ENCODE measurements at places on chromosomes 5 and 9.
A peak's percentile ranks its signal among the peaks of the same experiment; 100 is the strongest.

DNA sequence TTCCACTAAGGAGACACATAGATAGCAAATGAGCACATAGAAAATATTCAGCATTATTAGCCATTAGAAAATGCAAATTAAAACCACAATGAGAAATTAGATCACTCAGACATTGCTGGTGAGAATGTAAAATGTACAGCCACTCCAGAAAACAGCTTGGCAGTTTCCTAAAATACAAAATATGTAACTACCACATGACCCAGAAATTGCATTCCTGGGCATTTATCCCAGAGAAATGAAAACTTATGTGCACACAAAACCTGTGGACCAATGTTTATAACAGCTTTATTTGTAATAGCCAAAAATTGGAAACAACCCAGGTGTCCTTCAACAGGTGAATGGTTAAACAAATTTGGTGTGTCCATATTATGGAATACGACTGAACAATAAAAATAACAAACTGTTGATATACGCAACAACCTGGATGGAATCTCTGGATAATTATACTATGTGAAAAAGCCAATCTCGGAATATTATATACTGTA is 34.8 kb upstream of the SHC3 start:
- DNase-seq: no peak

DNA sequence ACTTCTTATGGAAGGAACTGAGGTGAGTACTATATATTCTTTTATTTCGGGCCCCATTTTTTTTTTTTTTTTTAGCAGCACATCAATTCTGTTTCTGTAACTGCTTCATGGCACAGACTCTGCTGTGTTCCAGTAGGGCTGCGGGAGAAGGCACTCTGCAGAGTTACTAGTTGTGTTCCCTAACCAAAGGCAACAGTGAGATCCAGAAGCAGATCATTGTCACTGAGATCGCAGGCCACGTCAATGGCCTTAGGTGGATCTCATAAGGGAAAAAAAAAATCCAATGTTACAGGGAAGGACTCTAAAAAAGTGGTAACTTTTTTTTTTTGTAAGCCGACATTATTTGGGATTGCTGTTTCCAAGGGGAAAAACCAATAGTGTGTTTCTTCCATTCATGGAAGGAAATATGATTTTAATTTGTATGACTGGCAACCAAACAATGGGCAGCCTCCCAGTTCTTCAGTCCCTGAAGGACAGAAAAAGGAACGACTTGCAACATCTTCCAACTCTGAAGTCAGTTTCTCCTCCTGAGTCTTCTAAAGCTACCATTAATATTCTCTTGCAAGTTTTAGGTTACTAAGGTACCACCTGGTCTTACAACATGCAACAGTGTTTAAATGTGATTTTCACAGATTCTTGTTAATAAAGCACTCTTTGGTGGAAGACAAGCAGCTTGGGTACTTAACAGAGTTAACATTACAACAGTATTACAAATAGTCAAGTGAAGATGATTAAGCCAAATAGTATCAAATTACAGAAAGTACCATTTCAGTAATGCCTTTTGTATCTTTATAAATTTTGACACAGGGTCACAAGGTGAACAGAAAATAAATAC is 52.8 kb downstream of the HABP4 start:
- DNase-seq: no peak

DNA sequence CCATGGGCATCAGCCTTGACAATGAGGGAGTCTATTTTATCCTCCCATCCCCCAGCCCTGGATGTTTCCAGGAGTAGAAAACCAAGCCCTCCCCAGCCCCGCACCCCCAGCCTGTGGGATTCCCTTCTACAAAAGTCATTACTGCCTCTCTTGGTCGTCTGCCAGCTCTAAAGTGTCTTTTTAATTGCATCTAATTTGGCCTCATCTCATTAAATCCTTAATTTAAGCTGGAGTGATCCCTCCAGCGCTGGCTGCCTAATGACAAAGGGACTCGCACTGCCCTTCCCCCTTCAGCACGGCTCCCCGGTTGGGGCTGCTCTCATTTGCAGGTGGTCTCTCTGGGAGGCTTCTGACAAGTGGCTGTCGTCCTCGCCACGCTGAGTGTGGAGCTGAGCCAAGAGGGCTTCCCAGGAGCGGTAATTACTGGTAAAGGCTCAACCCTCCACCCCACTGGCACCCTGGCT is 107.9 kb upstream of the ALDH1B1 start:
- DNase-seq: no peak

DNA sequence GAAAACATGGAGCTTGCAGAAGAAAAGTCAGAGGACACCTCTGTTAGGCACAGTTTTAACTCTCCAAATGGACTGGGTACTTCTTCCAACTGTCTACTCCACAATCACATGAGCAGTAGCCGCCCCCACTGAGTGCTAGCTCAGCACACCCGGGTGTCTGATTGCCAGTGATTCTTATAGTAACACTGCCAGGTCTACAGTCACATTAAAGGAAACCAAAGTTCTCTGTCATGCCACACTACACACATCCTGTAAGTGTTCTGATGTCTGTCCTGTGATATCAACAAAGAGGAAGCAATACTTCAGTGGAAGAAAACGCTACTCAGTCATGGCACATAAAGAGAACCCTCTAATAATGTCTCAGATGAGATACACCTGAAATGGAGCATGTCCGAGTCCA is at the start of gene HAVCR2:
Gene HAVCR2 (minus strand): TSS at position 69 of the 400 bp plus-strand sequence. CDS start 61 bp downstream, at position 8.
- no peak for DNase-seq

DNA sequence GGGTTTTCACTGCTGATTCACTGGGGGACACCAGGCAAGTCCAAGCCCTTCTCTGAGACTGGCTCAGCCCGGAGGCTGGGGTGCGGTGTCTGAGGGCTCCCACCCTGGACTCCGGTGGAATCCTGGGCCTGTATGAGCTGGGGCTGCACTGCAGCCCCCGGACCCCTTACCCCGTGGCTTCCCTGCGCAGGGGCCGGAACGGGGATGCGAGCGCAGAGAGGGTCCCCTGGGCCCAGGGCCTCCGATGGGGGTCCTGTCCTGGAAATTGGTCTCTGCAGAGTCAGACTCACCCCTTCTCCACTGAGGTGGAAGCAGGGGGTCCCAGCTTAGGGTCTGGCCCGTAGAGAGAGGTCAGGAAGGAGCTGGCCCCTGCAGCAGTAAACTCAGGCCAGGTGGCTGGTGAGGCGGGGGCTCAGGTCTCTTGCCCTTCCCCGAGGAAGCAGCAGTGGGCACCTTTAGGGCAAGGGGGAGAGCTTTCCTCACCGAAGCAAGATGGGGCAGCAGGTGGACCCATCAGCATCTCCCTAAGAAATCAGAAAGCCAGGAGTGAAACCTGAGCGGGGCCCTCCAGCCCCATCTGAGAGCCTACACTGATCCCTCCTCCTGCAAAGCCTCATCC is 1.6 kb upstream of the VAV2 start:
- no peak for DNase-seq

- no peak for DNase-seq
Measured at GRCh38 chr9:116713271-116713670, 26.2 kb downstream of the TRIM32 start.

- no peak for DNase-seq
Measured at GRCh38 chr9:76691517-76692313, 72.5 kb upstream of the PCA3 start.

- no peak for DNase-seq
Measured at GRCh38 chr9:114261026-114261425, 61.9 kb upstream of the ORM1 start.

DNA sequence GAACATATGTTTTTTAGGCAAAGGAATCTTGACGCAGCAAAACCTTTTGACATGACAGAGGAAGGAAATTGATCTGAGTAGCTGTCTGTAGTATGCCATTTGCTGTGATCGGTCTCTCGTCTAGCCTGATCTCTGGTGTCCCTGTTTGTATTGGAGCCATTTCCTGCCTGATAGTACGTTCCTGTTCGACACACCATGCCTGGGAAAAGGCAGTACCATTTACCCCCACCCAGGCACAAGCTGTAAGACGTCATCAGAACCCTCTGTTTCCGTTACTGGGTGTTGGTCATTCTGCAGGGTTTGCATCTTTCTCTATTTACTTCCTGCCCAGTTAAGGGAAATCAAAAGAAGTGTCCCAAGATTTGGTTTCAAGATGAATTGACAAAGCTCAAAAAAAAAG is 129.7 kb downstream of the CEMIP2 start:
- no peak for DNase-seq

DNA sequence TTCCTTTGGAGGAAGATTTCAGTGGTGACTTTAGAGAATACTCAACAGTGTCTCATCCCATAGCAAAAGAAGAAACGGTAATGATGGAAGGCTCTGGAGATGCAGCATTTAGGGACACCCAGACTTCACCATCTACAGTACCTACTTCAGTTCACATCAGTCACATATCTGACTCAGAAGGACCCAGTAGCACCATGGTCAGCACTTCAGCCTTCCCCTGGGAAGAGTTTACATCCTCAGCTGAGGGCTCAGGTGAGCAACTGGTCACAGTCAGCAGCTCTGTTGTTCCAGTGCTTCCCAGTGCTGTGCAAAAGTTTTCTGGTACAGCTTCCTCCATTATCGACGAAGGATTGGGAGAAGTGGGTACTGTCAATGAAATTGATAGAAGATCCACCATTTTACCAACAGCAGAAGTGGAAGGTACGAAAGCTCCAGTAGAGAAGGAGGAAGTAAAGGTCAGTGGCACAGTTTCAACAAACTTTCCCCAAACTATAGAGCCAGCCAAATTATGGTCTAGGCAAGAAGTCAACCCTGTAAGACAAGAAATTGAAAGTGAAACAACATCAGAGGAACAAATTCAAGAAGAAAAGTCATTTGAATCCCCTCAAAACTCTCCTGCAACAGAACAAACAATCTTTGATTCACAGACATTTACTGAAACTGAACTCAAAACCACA is 67.4 kb downstream of the VCAN start:
- no peak for DNase-seq

DNA sequence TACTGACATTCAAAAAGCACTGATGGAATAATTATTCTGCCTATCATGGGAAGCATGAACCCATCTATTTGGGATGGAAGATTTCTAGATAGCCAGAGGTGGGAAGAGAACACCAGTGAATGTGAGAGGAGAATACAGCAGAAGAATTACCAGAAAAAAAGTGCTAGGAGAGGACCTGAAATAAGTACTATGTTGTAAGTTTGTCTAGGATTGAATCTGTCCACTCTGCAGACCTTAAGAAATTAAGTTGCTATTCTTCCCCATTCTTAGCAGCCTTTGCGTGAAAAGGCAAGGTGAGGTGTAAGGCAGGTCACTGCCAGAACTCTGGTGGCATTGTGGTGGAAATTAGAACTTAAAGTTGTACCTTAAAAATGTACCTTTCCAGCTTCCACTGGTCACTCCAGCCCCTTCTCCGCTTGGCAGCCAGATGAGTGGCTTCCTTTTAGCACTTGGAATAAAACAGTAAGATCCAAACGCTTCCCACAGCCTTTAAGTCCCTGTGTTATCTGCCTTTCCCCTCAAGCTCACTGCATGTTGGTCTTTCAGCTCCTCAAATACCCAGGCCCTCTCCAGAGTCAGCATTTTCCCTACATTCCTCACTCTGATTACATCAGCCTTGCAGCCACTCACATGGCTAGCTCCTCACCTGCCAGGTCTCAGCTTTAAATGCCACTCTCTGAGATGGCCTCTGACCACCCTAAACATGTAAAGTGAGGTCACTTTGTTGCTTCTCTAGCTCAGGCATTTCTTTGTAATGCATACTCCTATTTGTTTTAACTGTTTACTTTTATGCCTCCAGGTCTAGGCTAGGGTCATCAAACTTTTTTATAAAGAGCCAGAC is 253.0 kb downstream of the EPB41L4A start:
- no peak for DNase-seq

DNA sequence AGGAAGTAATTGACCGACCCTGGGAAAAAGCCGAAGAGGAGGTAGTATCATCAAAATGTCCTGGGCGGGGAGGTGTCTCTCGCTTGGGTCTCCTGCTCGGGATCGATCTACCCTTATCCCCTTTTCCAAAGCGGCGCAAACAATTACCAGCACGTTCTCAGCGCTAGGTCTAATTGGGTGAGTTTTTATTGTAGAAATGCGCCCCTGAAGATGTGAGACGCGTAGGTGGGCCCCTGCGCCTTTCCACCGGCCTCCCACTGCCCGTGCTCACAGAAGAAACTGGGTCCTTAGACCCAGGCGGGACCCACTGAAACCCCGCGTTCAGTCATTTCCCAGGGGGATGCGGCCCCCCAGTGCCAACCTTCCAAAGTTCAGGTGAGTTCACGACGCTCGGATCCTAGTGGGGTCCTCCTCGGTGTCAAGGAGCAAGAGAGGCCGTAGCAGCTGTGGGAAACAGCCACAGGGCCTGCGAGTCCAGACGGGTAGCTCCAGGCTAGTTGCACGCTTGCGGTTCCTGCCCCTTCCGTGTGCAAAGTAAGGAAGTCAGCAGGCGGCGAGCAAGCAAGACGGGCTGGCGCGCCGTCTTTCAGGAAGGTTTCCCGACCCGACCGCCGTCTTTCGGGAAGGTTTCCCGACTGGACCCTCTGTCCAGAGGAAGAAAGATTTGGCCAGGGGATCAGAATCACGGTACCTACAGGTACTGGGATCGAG is 1.5 kb downstream of the SMIM32 start:
- DNase-seq: peak; percentile 44

GRCh38 chr9:32723789-32724325 is 59.5 kb upstream of the TMEM215 start:
- DNase-seq: no peak

- DNase-seq: no peak
Measured at GRCh38 chr9:114551750-114552685, 35.6 kb upstream of the ATP6V1G1 start.

DNA sequence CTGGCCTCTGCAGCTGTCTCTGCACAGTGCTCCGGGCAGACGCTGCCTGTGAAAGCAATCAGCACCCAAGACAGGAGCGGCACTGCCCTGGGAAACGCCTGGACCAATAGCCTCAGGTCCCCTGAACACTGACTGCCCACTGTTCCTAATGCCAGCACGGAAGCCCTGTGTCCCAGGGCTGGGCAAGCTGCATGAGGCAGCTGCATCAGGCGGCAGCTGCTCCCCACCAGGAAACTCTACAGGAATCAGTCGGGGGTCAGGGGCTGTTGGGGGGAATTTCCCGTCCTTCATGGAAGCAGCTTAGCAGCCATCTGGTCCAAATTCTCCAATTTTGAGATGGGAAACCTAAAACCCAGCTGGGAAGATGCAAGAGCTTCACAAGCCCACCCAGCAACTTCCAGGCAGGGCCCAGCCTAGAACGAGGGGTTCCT is 118.6 kb downstream of the VAV2 start:
- no peak for DNase-seq

- DNase-seq: no peak
Measured at GRCh38 chr5:151005187-151005949, 15.0 kb upstream of the GPX3 start.

- no peak for DNase-seq
Measured at GRCh38 chr5:116009806-116010205, 22.5 kb upstream of the ARL14EPL start.

- DNase-seq: no peak
Measured at GRCh38 chr9:112841261-112841660, 49.4 kb downstream of the SLC46A2 start.

GRCh38 chr5:122760236-122760635 is 14.6 kb upstream of the SNX2 start:
- DNase-seq: no peak

- DNase-seq: no peak
Measured at GRCh38 chr5:7610531-7611177, 214.7 kb downstream of the ADCY2 start.

- no peak for DNase-seq
Measured at GRCh38 chr5:80348171-80348570, 28.4 kb downstream of the SPZ1 start.
